Fibroblast of skin of left biceps (primary cell): ENCODE measurements at places on chromosomes 2 and 18.

GRCh38 chr2:10397297-10397875, 50.7 kb downstream of the ODC1 start:
- DNase-seq: no peak

DNA sequence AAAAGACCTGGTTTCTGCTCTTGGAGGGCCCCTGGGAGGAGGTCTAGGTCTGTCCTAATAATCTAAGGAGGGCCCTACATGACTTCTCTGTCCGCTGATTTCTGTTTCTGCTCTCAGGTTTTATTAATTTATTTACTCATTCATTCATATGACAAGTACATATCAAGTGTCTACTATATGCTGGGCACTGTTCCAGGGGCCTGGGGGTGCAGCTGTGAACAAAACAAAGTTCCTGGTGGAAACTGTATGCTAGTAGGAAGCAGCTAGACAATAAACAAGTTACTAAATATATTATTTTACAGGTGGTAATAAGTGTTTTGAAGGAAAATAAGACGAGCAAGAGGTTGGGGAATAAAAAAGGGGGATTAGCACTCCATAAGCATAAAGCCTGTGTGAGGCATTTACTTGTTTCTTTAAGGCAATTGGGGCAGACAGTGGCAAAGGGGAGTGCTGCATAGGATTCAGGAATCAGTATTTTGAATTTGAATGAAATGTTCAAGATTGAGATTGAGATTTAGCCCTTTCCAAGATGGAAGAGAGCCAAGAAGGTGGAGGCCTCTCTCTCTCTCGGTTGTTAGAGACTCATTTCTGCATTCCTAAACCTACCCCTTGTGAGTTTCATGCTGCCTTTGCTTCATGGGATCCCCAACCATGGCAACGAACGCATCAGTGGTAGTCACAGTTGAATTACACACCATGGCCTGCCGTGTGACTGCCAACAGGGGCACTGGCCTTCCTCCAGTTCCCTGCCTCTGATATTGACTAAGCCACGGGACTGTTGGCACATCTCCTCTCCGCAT, 28.3 kb downstream of the DRC1 start:
- DNase-seq: no peak

DNA sequence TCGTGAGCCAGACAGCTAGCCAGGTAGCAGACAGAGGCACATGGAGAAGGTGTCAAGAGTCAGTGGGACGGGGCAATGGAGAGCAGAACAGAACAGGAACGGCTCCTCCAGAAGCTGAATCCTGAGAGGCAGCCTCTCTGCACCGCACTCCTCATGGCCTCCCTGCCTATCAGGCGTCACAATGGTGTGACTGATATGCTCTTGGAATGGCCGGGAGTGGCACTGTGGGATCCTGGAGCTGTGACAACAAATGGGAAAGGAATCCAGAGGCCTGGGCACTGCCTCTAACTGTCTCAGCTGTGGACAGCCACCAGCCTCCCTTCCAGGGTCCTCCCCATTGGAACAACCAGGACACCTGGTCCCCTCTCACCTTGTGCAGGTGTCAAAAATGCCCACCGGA, 89.1 kb upstream of the ID2 start:
- no peak for DNase-seq

DNA sequence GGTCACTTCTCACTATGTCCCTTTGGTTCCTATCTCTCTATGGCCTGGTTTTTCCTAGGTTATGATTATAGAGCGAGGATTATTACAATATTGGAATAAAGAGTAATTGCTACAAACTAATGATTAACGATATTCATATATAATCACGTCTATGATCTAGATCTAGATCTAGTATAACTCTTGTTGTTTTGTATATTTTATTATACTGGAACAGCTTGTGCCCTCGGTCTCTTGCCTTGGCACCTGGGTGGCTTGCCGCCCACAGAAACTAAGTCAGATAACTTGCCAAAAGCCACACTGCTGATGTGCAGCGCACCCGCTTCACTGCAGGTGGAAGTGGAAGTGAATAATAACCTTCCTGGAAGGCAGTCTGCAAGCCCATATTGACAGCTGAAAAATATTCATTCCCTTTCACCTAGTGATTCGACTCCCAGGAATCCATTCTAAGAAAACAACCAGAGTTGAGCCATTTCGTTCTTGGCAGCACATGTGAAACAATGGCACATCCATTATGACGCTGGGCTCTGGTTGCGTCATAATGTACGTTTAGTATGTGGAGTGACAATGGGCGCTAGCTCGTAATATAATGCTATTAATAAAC, 725 bp upstream of the ANKRD53 start:
- peak; percentile 53 for DNase-seq
